ENCODE measurements at places on chromosomes 11 and 22.

- no peak for DNase-seq
Observed at GRCh38 chr22:36184433-36185025, 17.1 kb downstream of the APOL4 start.

- DNase-seq: peak; percentile 20
Observed at GRCh38 chr22:37079668-37080171, 28.2 kb downstream of the KCTD17 start.

GRCh38 chr22:17097062-17097461, 12.3 kb downstream of the IL17RA start:
- DNase-seq: no peak

- no peak for DNase-seq
Observed at GRCh38 chr22:23376256-23376655, 195.9 kb downstream of the BCR start.

DNA sequence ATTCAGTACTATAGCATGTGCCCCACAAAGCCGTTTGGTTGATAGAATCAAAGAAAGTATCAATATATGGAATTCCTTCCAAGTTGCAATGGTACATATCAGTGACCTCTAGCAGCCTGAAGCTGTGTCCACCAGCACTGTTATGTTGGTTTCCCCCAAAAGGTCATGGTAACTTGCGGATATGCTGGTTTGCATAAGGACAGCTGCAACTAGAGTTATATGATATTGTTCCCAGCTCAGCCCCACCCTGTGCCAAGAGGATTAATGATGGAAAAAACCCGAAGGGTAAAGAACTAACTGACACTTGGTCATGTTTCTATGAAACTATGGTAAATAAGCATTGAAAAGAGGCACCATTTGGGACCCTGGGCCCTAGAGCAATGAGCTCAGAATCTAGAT, 93.5 kb downstream of the PDHX start:
- DNase-seq: no peak

DNA sequence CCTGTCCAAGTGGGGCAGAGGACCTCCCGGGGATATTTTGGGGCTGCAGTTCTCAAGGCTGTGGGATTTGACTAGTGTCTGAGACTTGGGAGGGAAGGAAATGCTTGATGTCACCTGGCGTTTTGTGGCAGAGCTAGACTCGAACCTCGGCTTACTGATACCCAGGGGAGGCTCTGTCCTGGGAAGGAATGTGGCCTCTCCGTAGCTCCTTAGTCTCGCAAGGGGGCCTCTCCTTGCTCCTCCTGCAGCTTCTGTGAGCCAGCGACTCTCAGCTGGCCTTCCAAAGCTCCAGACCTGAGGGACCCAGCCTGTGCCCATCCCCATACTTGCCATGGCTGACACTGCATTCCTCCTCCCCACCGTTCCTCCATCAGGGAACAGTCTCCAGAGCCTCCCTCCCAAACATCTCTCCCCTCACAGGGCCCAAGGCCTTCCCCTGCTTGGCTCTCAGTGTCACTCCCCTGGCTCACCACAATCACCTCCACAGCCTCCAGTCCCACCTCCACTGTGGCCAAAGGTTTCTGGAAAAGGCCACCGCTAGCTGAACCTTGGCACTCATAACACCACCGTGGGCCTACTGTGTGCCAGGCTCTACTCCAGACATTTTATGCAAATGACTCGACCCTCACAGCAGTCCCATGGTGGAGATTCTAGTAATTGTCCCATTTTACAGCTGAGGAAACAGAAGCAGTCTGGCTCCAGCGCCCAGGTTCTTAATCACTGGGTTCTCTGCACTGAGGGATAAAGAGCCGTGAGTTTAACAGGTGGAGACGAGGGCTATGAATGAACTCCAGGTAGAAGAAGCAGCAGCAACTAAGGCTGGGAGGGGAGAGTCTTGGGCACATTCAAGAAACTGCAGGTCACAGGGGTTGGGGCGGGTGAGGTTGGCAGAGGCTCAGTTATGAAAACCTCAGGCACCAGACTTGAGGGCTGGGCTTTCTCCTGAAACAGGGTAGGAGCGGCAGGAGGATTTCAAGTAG, 12.1 kb downstream of the P2RY2 start:
- DNase-seq: no peak

- no peak for DNase-seq
Observed at GRCh38 chr11:116773203-116774097, 663 bp upstream of the BUD13 start.

DNA sequence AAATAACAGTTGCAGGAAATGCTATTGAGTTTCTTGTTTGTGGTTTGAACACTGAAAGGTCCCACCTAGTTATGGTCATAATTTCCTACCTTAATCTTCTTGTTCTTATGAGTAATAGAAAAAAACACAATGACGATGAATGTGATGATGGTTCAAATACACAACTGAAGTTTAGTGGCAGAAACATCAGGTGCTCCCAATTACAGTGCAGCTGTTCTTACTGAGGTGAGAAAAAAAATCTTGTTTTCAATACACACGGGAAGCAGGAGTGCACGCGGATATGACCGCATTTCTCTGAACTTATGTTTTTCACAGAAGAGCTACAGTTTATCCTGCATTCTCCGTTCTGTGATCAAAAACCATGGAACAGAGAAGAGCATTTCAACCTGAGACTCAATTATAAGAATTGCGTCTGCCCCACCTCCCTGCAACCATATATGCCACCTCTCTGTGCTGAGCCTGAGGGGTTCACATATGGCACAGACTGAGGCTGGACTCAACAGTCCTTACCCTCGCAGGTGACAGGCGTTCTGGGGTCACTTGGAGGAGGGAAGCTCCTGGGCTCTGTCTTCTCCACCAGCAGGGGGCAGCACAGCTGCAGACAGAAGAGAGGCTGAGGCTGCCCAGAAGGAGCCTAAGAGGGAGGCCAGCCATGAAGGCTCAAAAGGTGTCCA, 99.7 kb upstream of the IGLL5 start:
- DNase-seq: peak; percentile 32

DNA sequence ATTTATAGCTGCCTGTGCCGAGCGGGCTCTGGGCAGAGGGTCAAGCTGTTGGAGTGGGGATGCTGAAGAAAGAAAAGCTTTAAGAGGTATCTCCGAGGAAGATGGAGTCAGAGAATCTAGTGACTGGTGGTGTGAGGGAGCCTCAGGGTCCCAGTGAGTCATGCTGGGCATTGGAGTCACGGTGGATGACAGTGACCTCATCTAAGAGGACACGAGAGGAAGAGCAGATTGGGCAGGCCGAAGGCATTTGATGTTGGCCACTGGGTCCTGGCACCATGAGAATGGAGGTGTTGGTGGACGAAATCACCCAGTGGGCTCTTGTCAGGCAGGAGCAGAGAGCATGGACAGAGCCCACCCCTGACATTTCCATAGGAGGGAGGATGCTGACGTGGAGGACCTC, 68.4 kb downstream of the TBC1D22A start:
- no peak for DNase-seq

- DNase-seq: no peak
Observed at GRCh38 chr11:67999704-68000103, 4.2 kb downstream of the UNC93B1 start.

DNA sequence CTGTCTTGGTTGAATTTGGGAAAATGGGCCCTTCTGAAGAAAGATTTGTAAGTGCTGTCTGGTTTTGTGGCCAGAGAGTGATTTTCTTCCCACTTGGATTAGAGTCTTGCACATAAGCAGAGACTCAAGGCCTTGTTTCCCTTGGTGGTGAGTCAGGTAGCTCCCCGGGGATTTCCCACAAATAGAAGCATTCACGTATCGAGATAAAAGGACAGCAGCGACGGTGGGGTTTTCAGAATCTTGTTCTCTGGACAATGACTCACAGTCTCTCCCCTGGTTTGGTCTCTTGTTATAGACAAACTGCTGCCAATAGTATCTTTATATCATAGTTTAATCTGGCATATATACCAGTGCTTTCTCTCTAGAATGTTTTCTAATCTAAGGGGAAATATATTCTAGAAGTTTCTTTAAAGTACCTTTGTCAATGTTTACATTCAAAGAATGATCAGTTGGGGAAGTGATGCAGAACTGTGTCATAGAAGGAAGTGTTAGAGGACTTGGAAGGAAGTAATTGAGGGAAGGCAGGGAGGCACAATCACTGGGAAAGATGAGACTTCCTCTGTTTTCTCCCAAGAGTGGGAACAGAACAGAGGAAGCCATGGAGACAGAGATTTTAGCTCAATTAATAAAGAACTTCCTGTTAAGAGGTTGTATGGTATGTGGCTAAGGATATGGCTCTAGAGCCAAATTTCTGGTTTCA, 18.1 kb downstream of the POLA2 start:
- DNase-seq: no peak

GRCh38 chr11:83511646-83512045, 225.5 kb upstream of the CCDC90B start:
- DNase-seq: no peak

DNA sequence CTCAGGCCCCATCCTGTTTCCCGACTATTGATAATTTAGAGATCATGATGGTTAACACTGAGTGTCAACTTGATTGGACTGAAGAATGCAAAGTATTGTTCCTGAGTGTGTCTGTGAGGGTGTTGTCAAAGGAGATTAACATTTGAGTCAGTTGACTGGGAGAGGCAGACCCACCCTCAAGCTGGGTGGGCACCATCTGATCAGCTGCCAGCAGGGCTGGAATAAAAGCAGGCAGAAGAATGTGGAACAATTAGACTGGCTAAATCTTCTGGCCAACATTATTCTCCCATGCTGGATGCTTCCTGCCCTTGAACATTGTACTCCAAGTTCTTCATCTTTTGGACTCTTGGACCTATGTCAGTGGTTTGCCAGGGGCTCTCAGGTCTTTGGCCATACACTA, 1170.0 kb upstream of the CNTN5 start:
- no peak for DNase-seq

GRCh38 chr11:10436224-10436623, 18.8 kb upstream of the AMPD3 start:
- DNase-seq: no peak

GRCh38 chr22:47153854-47154525, 391.5 kb downstream of the TBC1D22A start:
- DNase-seq: no peak

GRCh38 chr11:37560346-37560745, 962.3 kb upstream of the RAG2 start:
- no peak for DNase-seq

All from activated naive CD8-positive, alpha-beta T cell treated with anti-CD3 and anti-CD28 coated beads, Interleukin-2, amount 50 U/mL, for 16 hours (primary cell).